CD4-positive, alpha-beta T cell (primary cell): ENCODE measurements at places on chromosomes 12 and 14. TPM values are rescaled to one million over a fixed set of nuclear protein-coding genes. Genes with fewer than 3 reads are reported as not detected.

The GNB3 gene
- 0.75 TPM for total RNA-seq

The GALNT9 gene
- total RNA-seq: not detected

The EPS8 gene
- total RNA-seq: 1.1 TPM

The KRT72 gene
- total RNA-seq: 83.4 TPM

The MRPL51 gene
- total RNA-seq: 15.1 TPM

The WNT1 gene
- total RNA-seq: 2.7 TPM

The CCDC175 gene
- not detected for total RNA-seq

The SCARB1 gene
- 2.3 TPM for total RNA-seq

The RBP5 gene
- not detected for total RNA-seq

The P2RX2 gene
- not detected for total RNA-seq

The GPR137C gene
- total RNA-seq: 0.08 TPM

The DIO3 gene
- total RNA-seq: not detected

The PRB2 gene
- total RNA-seq: not detected

The HOXC9 gene
- not detected for total RNA-seq

The SLC6A12 gene
- total RNA-seq: not detected

The PAH gene
- not detected for total RNA-seq

The A2ML1 gene
- not detected for total RNA-seq

The SLC22A17 gene
- 19.5 TPM for total RNA-seq

The PTPRO gene
- total RNA-seq: 2.8 TPM
